ENCODE measurements at places on chromosomes 5 and 9.

- peak; percentile 81 for DNase-seq
Measured at GRCh38 chr9:18437315-18438201, 36.4 kb upstream of the ADAMTSL1 start.

GRCh38 chr9:130295945-130296782 is 30.6 kb downstream of the HMCN2 start:
- peak; percentile 58 for DNase-seq

- no peak for DNase-seq
Measured at GRCh38 chr9:93182572-93182971, 1.4 kb upstream of the WNK2 start.

DNA sequence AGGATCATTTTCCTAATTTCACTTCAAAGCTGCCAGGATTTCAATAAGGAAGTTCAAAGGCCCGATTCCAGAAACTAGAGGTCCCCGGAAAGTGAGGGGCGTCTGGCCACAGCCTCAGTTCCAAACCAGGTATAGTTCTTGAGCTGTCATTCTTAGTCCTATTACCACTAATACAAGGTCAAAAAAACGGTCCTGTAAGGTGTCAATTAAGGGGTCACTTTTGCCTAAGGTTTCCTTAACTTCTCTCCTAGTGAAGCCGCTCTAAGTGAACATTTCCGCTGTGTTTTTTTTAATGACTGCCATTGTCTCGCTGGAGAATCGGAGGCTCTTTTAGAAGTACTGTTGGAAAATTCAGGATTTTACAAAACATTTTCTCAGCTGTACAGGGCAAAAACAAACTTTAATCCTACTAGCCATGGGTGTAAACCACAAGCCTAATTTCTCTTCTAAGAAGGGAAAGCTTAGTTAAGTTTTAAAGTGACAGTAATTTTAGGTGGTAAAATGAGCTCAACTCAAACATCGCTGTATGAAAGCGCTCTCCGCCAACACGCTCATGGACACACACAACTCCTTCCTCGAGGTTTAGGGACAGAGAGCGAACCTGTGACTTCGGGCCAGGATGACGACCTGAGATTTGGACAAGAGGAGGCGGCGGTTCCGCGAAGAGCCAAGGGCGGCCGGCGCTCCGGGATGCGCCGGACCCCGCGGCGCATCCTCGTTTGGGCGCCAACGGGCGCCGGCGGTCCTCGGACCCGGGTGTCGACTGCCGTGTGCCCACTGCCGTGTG is 76.7 kb upstream of the IFNE start:
- DNase-seq = peak; percentile 64

GRCh38 chr5:42242210-42242609 is 181.0 kb upstream of the GHR start:
- no peak for DNase-seq

DNA sequence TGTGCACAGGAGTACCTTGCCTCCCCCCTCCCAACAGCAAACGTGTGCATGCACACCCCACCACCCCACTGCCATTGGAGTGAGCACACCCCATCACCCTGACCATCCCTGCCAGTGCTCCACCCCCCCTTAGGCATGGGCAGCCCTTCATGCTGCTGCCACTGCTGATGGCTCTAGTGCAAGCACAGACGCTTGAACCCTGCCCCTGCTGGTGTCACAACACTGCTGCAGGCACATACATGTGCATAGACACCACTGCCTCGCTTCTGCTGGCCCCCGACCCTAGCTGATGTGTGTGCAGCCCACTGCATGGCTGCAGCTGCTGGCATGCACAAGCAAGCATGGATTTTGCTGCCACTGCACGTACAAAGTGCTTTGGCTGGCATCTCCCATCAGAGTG is 16.0 kb upstream of the RGS7BP start:
- no peak for DNase-seq

GRCh38 chr9:16868701-16869100 is 1.8 kb downstream of the BNC2 start:
- DNase-seq = no peak

GRCh38 chr5:146872188-146872587 is 6.4 kb downstream of the PPP2R2B start:
- DNase-seq = no peak

- DNase-seq = no peak
Measured at GRCh38 chr5:65356274-65356673, 125.4 kb downstream of the ADAMTS6 start.
